ENCODE measurements at places on chromosomes 1 and 21.

- no peak for DNase-seq
Measured at GRCh38 chr1:88634538-88634937, 49.5 kb upstream of the PKN2 start.

DNA sequence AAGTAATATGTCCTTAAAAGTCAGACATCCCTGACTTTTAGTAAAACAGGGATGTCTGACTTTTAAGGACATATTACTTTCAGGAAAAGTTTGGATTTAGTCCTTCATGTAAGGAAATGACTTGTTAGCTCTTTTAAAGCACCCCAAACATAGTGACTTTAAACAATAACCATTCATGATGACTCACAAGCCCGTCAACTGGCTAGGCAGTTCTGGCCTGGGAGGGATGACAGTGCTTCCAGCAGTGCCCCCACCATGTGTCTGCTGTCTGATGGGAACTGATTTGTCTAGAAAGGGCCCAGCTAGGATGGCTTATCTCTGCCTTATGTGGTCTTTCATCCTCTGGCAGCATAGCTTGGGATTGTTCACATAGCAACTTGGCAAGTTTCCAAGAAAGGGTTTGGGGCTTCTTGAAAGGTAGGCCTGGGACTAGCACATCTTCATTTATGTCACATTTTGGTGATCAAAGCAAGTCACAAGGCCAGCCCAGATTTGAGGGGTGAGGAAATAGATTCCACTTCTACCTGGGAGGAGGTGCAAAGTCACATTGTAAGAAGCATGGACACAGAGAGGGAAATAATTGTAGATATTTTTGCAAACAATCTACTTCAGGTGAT is 143.5 kb downstream of the C1orf94 start:
- DNase-seq, result no peak

DNA sequence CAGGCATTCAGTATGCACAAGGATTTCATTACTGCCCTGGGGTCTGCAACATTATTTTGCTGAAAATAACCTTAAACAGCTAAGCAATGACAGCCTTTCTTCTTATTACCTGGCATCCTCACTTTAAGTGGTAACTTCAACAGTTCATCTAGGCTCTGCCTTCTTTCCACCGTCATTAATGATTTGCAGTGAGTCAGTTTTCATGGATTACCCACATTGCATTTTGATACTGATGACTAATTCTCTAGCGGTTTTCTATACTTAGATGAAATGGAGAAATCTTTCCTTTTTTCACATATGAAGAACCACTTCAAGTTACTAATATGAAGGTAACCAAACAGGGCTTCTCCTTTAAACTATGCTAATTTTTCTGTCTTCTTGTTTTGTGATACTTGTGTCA is 226.9 kb upstream of the TMPRSS15 start:
- DNase-seq, result no peak

GRCh38 chr1:112911506-112912220 is 44.3 kb downstream of the SLC16A1 start:
- no peak for DNase-seq

DNA sequence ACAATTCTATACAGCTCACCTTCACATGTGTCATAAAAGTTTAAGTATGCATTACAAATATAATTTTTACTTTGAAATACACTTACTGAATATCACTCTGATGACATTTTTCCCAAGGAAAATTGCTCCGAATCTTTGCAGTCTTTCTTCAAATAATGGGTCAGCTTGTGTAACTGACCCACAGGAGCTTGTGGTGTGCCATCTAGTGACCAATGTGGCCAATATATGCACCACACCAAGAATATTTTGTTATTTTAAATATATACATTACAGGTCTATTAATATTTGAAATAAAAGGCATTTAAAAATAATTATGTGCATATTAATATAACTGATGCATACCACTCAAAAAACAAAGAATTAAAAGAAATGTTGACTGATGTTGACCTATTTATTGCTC is 271.4 kb downstream of the TBX15 start:
- no peak for DNase-seq

- no peak for DNase-seq
Measured at GRCh38 chr1:187264995-187265602, 436.4 kb downstream of the PLA2G4A start.

DNA sequence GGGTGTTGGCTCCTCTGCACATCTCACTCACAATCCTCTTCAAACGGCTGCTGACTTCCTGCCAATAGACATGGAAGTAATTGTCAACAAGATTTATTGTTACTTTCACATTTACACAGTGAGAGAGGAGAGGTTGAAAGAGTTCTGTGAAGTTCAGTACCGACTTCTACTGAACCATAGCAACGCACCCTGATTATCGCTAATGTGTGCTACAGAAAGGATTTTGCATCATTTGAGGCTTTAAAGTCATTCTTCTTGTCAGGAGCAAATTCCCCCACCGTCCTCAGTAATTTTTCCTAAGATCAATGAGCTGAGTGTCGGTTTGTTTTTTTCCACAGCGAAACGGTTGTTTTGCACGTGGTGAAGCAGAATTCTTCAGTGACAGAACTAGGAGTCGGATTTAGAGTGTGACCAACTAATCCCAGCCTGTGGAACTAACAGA is 361.0 kb downstream of the ADGRL2 start:
- no peak for DNase-seq

DNA sequence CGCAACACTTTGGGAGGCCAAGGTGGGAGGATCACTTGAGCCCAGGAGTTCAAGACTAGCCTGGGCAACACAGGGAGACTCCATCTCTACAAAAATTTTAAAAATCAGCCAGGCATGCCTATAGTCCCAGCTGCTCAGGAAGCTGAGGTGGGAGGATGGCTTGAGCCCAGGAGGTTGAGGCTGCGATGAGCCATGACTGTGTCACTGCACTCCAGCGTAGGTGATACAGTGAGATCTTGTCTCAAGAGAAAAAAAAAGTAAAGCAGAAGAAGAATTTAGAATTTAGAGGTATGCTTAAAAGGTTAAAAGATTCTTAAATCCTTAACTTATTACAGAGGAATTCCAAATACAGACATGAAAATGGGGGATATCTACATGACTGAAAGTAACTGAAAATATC is 79.5 kb downstream of the SMYD3 start:
- DNase-seq, result no peak

- no peak for DNase-seq
Measured at GRCh38 chr1:114353262-114353661, 157.7 kb downstream of the TRIM33 start.

- DNase-seq, result no peak
Measured at GRCh38 chr1:235584973-235585372, 64.6 kb downstream of the GNG4 start.

DNA sequence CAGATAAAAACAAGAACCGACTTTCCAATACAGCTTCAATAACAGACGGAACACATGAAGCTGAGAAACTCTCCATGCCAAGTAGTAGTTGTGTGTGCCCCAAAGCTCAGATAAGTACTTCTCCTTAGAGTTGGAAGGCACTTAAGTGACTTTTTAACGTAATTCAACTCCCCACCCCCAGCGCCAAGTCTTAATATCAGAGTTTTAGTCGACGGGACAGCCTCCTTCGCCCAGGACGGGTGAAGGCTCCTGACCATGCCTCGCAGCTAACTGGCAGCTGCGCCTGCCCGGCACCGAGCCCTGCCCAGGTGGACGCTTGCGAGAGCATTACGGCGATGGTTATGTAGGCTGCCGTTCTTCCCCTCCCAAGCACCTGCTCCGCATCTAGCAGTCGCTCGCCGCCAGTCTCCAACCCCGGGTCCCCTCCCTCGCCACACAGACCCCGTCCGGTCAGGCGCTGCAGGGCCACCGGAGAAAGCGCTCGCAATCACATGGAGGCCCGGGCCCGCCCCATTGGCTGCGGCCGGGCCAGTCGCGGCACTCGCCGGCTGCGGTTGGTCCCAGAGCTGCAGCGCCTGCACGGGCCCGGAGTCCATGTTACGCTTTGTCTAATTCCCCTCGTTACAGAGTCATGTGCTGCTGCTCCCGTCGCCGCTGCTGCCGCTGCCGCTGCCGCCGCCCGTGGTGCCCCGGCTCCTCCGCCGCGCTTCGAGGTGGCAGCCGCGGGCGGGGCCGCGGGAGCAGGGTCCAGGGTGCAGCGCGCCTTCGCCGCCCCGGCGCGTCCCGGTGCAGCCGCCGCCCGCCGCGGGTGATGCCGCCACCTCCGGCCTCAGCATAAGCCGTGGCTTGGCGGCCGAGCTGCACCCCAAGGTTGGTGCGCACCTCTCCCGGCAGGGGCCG is at the start of gene LRRC8D:
Gene LRRC8D (plus strand): TSS at position 611 of the 900 bp plus-strand sequence. CDS start 112,037 bp downstream, outside the sequence.
- DNase-seq, result no peak

DNA sequence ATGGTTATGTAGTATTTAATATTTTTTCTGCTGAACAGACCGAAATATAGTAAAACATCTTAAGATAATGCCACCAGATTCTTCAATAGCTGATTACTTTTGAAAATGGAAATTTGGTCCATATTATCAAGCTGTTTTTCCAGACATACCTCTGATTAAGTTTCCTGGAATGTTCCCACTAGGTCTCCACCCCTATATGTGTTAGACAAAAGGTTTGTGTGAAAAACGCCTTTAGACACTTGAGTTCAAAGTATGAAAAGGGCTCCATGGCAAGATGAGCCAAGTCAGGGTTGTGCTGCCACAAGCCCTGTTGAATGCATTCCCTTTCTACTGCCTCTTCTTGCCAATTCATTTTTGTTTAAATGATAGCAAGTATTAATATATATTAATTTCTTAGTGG is 52.7 kb downstream of the ZBTB17 start:
- no peak for DNase-seq

GRCh38 chr1:88847643-88848042 is 43.7 kb downstream of the GTF2B start:
- no peak for DNase-seq

DNA sequence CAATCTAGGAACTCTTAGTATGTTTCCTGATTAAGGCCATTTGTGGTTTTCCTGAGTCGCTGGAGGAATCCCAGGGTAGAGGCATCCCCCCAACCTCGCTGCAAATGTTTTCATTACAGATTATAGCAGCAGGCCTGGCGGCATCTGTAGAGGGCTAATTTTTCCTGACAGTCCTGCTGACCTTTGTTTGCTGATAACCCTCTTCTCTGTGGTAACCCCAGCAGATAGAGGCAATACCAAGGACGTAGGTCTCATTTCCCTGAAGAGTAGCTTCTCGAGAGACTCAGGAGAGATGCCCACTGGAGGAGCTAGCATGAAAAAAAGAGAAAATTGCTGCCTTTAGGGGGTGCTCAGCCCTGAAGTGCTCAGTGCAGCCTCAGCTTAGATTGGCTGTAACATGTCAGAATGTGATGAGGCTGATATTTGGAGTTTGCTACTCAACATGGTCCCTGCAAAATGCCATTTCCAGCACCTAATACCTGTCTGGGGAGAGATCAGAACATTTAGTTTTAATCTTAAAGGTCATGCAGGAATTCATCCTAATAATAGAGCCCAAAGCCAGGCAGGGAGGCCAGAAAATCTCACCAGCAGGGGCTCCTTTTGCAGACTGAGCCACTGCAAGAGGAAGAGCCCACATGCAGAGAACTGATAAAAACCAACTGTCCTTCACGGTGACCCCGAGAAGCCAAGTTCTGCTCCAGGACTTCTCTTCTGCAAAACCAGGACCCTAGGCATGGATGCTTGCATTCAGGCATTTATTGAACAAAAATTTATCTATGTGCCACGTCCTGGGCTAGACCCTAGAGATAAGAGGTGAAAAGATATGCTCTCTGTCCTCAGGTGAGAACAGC is 184.5 kb downstream of the KAZN start:
- DNase-seq, result no peak

GRCh38 chr1:168676029-168676812 is 52.8 kb downstream of the DPT start:
- no peak for DNase-seq

DNA sequence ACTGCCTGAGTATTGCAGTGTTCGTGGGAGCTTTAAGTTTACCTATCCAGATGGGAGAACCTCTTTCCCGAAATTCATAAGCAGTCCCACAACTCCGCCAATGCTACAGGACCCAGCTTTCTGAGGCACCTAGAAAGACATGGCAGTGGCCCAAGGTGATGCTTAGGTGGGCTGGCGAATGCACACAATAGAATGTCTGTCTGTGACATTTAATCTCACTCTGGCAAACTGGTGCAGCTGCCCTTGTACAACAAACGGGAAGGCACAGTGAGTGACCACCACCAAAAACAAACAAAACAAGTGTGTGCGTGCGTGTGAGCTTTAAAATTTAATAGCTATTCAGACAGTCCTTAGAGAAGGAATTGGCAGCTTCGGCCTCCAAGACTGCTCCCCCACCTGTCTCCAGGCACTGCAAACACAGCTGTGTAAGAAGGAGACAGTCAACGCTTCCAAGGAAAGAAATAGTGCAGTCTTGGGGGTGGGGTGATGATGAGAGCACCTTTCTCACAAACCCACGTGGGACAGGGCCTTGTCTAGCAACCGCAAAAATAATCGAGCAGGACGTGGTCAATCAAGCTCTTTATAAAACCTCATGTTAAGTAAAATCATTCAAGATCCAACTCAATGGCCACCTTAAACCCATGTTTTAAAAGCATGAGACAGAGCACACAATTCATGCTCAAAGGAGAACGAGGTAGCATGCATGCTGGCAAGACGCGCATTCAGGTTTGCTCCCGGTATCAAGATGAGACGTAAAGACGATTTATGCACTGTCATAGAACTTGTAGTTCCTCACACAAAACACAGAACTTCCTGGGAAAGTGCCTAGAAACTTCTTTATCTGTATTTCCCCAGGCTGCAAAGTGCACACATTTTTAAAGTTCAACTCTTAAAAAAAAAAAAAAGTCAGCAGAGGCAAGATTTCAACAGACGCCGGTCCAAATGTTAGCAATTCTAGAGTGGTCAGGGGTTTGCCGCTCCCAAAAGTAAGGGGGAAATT is 84.1 kb downstream of the TM2D1 start:
- no peak for DNase-seq

GRCh38 chr21:44765231-44766013 is 36.2 kb downstream of the UBE2G2 start:
- no peak for DNase-seq

DNA sequence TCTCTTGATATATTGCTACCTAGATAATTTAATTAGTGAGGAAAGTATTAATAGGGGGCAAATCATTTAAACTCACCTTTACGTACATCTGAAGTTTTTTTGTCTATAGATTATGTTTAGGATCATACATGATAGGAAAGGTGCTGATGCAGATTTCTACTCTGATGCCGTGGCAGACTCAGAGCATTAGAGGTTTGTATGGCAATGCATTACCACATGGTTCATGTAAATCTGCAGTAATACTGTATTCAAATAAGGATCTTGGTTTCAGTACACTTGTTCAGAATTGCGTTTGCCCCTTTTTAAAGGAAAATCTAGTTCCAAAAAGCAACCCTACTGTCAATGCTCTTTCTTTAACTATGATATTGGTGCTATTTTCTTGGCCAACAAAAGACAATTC is 288.3 kb downstream of the PTPRC start:
- no peak for DNase-seq

DNA sequence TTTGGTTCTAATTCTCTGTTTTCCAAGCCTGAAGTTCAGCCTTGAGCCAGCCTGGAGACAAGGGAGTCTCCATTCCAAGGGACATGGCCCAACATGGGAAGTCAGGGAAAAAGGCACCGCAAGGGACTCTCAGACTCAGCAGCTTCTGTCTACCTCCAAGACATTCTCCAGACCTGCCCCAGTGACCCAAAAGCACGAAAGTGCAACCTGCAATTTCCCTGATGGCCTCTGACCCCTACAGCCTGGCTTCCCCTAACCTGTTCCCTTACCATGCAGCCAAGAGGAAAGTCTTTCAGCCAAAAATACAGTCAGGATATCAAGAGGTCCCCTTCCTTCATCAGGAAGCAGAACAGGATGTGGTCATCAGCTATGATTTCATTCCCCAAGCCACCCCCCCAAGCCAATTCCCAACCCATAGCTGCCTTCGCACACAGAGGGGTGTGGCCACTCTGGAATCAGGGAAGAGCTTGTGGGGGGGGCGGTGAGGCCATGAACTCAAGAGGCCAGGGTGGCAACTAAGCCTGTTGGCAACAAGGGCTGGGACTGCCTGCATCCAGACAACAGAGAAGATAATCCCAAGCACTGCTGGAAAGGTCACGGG is 59.2 kb downstream of the TIAM1 start:
- no peak for DNase-seq

All from GOT3 (cell line).